ENCODE measurements at places on chromosomes 3 and 15.

- no peak for DNase-seq
Measured at GRCh38 chr3:136559896-136560295, 192.3 kb downstream of the STAG1 start.

GRCh38 chr3:169969174-169970095 lies 2.8 kb downstream of the SEC62 start:
- DNase-seq: no peak

DNA sequence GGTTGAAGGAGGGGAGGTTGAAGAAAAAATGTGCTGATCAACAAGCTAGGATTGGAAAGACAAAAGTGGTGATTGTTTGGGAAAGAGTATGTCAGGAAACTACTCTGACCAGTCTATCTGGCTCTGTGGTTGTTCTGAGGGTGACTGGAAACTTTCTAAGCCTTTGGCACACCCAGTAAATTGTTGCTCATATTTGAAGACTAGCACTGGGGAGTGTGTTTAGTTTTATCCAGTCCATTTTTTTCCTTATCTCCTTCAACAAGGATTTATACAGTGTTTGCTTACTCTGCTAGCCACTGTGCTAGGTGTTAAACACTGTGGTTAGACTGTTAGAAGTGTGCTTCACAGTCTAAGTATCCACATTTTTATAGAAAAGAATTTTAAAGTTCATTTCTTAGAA lies 28.8 kb downstream of the PPM1L start:
- DNase-seq: no peak

DNA sequence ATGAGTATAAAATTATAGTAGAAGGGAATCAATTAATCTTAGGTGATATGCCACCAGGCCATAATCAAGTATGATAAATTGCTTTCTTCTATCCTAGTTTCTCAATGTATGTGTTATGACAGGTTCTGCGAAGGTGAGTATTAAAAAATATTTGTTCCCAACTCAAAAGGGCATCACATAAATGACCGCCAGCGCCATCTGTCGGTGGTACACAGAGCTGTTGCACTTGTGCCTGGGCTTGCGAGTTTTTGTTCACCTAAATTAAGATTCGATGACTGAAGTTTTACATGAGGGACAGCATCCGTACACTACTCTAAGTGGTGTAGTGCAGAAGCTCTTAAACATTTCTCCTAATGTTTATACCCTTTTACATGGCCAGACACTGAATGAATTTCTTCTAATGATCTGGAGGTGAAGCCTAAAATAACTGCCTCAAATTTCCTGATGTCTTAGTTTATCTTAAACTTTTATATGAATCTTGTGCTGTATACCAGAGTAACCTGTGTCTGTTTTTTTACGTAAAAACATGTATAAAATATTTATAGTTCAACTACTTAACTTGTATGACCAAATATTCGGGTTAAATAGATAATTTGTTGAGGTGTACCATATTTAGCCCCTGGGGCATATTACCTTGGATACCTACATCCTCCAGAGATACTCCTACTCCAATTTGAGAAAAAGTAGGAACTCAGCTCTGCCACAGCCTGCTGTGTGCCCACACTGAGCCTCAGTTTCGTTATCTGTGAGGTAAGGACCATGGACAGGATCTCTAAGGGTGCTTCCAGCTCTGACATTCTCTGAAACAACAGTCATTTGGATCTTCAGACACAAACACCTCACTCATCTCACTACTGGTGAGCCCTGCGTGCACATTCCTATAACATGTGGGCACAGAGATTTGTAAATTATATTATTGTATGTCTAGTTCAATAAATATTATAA lies 365.6 kb downstream of the MAGI1 start:
- peak; percentile 36 for DNase-seq

- no peak for DNase-seq
Measured at GRCh38 chr15:68385671-68386586, 46.0 kb downstream of the ITGA11 start.

GRCh38 chr3:50536471-50537180 lies 30.9 kb downstream of the C3orf18 start:
- no peak for DNase-seq

GRCh38 chr3:53056442-53056841 lies 10.6 kb upstream of the SFMBT1 start:
- DNase-seq: no peak

DNA sequence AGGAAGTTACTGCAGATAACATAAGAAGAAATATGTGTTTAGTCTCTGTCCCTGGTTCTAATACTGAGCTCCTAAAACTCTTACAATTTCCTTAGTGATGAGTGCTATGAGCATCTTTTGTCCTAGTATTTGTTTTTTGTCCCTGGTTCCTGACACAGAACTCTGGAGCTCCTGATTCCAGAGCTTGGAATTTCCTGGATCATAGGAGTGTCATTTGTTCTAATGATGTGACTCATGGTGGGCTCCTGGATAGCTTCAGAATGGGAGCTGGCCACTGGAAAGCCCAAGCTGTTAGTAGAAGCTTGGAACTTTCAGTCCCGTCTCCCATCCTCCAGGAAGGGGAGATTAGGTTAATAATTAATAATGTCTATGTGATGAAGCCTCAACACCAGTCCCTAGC lies 98.2 kb downstream of the CNTN6 start:
- peak; percentile 72 for DNase-seq

DNA sequence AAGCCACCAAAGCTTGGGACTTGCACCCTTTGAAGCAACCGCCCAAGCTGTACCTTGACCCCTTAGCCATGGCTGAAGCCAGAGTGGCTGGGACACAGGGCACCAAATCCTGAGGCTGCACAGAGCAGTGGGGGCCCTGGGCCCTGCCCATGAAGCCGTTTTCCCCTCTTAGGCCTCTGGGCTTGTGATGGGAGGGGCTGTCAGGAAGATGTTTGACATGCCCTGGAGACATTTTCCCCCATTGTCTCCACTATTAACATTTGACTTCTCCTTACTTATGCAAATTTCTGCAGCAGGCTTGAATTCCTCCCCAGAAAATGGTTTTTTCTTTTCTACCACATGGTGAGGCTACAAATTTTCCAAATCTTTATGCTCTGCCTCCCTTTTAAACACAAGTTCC lies 522.2 kb downstream of the EDEM1 start:
- no peak for DNase-seq

DNA sequence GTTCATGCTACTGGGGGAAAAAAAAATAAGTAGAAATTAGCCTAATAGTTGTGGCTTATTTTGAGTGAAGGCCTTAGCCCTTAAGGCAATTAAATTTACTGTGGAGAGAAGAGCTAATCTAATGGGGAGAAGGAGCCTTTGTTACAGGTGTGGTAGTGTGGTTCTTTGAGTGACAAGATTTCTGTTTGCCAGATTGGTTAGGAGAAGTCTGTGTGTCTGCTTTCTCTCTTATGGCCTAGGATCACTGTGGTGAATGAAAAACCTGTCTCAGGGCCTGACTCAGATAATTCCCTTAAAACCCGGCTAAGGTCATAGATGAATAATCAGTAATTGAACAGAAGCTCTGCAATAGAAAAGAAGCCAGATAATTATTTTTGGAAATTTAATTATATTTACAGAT lies 27.0 kb downstream of the OPA1 start:
- DNase-seq: no peak

DNA sequence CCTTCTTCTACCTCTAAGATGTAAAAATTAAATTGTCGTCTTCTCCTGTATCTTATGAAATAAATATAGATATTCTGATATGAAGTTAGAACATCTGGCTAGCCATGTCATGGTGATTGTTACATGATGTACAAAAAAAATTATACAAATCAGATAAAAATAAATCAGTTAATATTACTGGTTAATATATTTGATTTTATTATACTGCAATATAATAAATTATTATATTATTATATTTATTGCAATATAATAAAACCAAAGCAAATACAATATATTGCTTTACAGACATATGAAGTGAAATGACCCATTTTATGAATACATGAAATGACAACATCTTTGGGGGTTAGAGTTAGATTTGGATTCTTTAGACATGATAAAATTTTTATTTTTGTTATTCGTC lies 72.3 kb upstream of the NAALADL2 start:
- no peak for DNase-seq

GRCh38 chr15:87496109-87496508 lies 760.4 kb downstream of the NTRK3 start:
- no peak for DNase-seq

DNA sequence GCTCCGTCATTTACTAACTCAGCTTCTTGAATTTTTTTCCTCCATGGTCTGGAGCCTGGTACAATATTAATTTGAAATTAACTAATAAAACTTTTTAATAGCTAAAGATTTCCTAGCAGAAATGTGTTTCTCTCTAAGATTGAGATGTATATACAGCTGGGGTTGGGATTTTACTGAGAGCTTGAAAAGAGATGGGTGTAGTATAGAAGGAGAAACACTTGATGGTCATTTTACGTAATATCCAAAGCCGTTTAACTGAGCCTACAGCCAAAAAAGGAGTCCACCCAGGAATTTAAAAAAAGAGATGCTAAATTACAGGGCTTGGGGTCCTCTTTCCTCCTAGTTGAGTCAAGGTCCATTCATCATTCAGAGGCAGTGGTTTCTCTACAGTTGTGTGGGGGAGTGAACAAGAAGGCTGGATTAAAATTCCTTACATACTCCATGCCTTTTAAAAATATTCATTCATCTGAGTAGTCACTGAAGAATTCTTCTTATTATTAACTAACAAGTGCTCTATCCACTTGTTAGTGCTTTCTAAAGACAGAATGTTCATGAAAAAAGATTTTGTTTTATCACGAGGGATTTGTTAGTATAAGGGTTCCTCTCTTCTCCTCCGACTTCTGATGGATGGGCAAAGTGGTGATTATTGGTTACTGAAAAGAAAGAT lies 255.3 kb upstream of the IL12A start:
- DNase-seq: peak; percentile 97

DNA sequence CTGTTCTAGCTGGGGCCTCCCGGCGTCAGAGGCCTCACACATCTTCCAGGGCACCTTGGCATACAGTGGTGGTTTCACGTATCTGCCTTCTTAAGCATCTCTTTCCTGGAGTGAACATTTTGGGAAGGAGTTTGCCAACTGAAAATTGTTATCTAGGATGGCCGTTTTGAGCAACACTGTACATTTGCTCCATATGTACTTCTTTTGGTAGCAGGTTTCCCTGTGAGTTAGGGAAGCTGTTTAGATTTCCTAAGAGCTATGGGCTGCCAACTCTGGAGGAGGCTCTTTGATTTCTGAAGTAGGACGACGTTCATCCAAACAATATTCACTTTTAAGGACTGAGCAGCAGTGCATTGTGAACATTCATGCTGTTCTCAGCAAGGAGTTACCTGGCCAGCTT lies 665.9 kb downstream of the SQOR start:
- DNase-seq: no peak

DNA sequence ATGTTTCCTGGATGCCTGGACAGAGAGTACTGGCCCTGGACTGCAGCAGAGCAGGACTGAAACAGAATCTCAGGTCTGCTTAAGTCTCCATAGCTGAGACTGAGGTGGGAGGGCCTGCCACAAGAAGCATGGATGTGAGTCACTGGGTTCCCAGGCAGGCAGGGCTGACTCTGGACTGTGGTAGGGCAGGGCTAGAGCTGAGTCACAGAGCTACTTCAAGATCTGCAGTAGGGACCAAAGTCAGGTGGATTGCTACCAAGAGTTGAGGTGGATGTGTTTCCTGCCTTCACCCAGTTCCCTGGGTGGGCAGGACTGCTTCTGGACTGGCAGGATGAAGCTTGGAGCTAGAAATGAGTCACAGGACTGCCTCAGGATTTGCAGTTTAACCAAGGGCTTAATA lies 282.9 kb downstream of the AGBL1 start:
- no peak for DNase-seq

- no peak for DNase-seq
Measured at GRCh38 chr15:51263116-51263515, 75.3 kb downstream of the CYP19A1 start.

DNA sequence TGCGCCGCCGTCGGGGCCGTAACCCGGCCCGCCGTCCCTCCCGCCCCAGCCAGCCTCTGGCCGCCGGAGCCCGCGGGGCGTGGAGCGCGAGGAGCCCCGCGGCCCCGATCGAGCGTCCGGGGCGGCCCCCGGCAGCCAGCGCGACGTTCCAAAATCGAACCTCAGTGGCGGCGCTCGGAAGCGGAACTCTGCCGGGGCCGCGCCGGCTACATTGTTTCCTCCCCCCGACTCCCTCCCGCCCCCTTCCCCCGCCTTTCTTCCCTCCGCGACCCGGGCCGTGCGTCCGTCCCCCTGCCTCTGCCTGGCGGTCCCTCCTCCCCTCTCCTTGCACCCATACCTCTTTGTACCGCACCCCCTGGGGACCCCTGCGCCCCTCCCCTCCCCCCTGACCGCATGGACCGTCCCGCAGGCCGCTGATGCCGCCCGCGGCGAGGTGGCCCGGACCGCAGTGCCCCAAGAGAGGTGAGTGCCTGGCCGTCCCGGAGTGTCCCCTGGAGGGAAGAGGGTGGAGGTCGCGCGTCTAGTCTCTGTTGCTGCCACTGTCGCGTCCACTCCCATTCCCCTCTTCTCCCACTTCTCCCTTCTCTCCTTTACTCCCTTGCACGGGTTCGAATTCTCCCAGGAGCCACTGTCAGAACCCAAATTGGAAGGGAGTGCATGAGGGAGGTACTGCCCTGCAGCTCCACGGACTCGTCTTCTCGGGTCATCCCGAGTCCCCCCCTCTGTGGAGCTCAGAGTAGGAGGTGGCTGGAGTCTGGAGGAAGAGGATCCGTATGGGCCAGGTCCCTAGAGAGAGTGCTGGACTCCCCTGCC lies 585 bp downstream of the CSK start:
- no peak for DNase-seq

- DNase-seq: peak; percentile 22
Measured at GRCh38 chr3:63611382-63611781, 41.1 kb upstream of the SNTN start.

- peak; percentile 31 for DNase-seq
Measured at GRCh38 chr3:62131620-62132019, 241.7 kb downstream of the FEZF2 start.

DNA sequence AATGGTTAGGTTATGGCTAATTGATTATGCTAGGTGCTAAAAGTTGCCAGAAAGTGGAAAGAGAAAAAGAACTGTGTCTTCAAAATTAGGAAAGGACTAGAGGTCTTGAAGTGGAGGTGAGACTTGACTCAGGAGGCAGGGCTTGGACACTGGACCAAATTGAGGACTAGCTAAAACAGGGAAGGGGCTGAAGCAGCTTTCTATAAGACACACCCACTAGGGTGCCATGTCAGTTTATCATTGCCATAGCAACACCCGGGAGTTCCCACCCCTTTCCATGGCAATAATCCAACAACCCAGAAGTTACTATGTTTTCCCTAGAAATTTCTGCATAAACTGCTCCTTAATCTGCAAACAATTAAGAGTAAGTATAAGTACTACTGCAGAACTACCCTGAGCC lies 42.9 kb upstream of the MITF start:
- DNase-seq: no peak

All from fibroblast of upper back skin (primary cell).